ENCODE measurements at places on chromosomes 16 and 17.

DNA sequence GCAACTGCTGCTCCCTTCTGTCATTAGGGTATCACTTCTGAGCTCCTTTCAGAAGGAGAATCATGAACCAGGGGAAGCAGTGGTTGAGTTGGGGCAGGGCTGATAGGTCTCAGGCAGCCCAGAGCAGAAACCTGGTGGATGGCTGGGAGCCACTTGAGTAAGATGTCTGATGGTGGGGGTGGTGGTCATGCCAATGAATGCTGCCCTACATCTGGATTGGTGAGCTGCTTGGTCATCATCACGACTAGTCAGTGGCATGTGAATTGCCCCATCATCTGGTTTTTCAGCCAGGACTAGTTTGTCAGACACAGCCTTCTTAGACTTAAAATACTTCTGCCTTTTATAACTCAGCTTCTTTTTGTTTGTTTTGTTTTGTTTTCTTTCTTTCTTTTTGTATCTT lies 2.6 kb downstream of the GID4 start:
- no peak for DNase-seq

DNA sequence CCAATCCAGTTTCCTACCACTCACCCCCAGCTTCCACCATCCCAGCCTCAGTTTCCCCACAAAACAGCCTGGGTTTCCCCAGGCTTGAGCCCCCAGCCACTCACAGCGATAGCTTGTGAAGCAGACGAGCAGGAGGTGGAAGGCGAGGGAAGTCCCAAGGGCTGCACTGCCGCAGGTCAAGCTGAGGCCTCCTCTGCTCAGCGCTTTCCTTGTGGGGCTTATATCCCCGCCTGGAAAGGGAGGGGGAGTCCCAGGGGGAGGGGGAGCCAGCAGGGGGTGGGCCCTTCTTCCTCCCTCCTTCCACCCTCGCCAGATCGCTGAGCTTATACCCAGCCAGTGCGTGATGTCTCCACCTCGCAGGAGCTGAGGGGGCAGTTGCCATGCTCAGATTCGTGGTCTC lies at the start of gene PYY:
TSS of gene PYY (minus strand) at position 195 of the 400 bp plus-strand sequence. CDS start 457 bp downstream, outside the sequence.
- DNase-seq = no peak

GRCh38 chr16:54585998-54586340 lies 299.4 kb upstream of the IRX3 start:
- DNase-seq = no peak

DNA sequence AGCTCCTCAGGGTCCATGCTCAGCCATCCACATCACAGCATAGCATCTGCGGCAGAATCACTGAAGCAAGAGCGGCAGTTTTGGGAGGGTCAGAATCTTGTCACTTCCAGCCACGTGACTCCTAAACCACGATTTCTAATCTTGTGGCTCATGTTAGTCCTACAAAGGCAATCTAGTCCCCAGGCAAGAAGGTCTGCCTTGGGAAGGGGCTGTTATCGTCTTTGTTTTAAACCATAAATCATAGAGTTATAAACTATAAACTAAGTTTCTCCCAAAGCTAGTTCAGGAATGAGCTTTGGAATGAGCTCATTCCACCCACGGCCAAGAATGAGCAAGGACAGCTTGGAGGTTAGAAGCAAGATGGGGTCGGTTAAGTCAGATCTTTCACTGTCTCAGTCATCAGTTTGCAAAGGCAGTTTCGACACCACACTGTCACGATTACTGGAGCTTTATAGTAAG lies 20.8 kb upstream of the DNAH17 start:
- no peak for DNase-seq

- DNase-seq = no peak
Observed at GRCh38 chr17:60909405-60909804, 231.8 kb downstream of the BCAS3 start.

- DNase-seq = no peak
Observed at GRCh38 chr17:61836266-61837174, 26.8 kb downstream of the BRIP1 start.

DNA sequence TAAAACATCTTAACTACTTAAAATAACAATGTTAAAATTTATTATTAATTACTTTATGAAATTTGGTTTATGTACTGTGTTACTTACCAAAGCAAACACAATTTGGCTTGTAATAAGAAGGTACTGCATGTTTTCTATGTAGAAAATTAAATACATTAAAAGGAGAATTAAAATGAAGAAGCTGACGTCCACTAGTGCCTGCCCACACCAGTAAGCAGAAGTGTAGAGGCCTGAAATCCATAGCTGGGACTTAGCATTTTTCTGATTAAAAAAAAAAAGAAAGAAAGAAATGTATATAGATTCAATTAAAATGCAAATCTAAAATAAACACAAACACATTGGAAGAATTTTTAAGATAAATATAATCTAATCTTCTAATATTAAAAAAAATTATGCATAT lies 35.8 kb upstream of the ABCA9 start:
- DNase-seq = no peak

DNA sequence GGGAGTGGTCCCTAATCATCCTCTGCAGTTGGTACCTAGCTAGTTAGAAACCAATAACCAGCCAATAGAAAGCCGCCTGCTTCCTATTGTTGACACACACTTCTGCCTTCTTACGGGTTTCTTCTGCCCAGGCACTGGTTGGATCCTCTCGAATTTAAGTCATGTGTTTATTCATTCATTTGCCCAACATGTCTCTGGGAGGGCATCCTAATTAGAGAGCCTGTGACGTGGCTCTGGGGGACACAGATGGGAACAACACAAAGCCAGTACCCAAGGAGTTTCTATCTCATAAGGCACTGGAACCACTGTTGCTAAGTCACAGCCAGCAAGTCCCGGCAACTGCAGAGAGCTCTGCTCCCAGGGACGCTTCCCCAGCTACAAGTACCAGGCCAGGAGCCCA lies 300.7 kb upstream of the TNRC6C start:
- DNase-seq = no peak

DNA sequence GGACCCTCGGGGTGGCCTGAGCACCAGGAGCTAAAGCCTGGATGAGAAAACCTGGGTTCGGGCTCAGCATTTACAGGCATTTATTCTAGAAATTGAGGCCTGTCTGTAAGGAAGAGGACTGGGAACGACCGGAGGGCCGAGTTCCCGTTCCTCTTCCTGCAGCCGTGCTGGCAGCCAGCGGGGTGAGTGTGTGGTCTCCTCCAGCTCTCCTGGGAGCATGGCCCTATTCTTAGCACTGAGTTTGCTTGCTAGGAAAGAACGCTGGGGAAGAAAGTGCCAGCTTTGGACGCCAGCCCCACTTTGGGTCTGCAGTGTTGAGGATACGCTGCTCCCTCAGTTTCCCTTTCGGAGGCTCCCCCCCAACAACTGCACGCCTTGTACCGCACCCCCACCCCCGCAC lies 49.6 kb downstream of the MGAT5B start:
- DNase-seq = no peak

- DNase-seq = no peak
Observed at GRCh38 chr17:45729294-45729907, 54.7 kb upstream of the CRHR1 start.

- no peak for DNase-seq
Observed at GRCh38 chr17:57593739-57594462, 151.2 kb downstream of the CCDC182 start.

DNA sequence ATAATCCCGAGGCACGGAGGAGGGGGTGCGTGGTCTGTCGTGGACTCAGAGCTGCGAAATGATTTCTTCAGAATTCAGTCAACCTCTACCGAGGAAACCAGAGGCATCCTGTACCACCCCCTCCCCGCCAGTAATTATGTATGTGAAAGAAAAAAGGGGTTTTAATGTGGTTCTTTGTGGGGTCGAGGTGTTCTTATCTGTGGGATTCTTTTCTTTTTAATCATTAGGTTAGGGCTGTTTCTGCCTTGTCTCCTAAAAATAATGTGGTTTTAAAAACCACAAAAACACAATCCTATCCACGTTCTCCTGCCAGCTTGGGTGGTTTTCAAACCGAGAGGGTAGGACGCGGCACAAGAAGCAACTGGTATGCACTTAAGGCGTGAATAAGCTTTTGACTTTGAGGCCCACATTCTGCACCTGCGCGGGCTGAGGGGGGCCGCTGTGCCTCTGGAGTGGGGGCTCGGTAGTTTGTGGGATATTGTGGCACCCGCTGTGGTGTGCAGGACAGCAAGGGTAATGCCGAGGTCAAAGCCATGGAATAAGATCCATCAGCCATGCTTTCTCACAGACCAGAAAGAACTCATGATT lies 1.0 kb downstream of the SLC47A1 start:
- no peak for DNase-seq

DNA sequence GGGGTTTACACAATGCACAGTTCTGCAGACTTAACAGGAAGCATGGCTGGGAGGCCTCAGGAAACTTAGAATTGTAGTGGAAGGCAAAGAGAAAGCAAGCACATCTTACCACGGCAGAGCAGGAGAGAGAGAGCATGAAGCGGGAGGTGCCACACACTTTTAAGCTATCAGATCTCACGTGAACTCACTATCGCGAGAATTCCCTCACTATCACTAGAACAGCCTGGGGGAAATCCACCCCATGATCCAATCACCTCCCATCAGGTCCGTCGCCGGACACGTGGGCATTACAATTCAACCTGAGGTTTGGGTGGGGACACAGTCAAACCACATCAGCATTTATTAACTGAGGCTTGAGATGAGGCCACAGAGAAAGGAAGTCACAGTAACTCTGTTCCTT lies 326.7 kb downstream of the C16orf95 start:
- DNase-seq = no peak

GRCh38 chr16:24826096-24826690 lies 19.6 kb upstream of the SLC5A11 start:
- peak; percentile 12 for DNase-seq
